ENCODE measurements at places on chromosomes 3 and 15. TPM values are rescaled to one million over a fixed set of nuclear protein-coding genes. Genes with fewer than 3 reads are reported as not detected.

DNA sequence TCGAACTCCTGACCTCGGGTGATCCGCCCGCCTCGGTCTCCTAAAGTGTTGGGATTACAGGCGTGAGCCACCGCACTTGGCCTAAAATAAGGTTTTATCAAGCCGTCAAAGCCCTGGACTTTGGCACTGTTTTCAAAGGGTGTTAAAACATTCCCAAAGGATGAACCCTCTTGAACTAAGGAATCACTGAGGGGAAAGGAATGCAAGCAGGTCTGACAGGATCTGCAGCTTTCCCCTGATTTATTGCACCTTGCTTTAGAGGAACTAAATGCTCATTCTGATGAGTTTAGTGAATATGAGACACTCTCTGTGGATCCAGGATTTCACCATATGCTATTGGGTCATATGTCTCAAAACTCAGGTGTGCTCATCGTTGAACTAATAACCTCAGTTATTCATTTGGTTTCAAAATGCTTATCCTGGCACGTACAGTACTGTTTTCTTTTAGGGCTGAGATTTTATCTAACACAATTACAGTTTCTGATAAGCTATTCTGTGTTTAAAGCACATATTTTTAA is 63.0 kb upstream of the TSC22D2 start:
- no peaks in the 10 kb centered on the region for H3K36me3 ChIP-seq
- peaks cover 45% of the 10 kb centered on the region for H3K4me1 ChIP-seq
- no peak for DNase-seq
- no peaks in the 10 kb centered on the region for H3K27me3 ChIP-seq

The NMB gene
- 8.5 TPM for total RNA-seq

The SLC9C1 gene
- not detected for total RNA-seq

The GNAT1 gene
- total RNA-seq, result not detected

GRCh38 chr3:45984331-45985312 is 11.0 kb downstream of the FYCO1 start:
- H3K36me3 ChIP-seq, result peaks cover 16% of the 10 kb centered on the region
- no peak overlapping the region for H3K4me3 ChIP-seq
- H3K27me3 ChIP-seq, result no peaks in the 10 kb centered on the region
- peak; percentile 38 for DNase-seq
- H3K27ac ChIP-seq, result peak overlapping the region; percentile 90
- peaks cover 69% of the 10 kb centered on the region for H3K4me1 ChIP-seq

The DCBLD2 gene
- 278 TPM for total RNA-seq

The WDR93 gene
- total RNA-seq, result 0.36 TPM

DNA sequence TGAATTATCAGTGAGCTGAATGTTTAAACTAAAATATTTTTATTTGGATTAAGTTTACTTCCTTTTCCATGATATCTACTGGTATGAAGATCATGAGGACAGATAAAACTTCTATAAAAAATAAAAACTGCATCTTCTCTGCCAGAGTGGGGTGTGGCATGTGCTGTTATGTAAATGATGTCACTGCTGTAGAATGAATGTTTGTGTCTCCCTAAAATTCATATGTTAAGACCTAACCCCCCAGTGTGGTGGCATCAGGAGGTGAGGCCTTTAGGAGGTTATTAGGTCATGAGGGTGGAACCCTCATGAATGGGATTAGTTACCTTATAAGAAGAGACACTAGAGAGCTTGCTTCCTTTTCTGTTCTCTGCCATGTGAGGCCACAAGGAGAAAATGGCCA is 178.7 kb upstream of the DPH6 start:
- DNase-seq, result no peak
- no peaks in the 10 kb centered on the region for H3K36me3 ChIP-seq
- no peak overlapping the region for H3K27ac ChIP-seq
- no peaks in the 10 kb centered on the region for H3K27me3 ChIP-seq

DNA sequence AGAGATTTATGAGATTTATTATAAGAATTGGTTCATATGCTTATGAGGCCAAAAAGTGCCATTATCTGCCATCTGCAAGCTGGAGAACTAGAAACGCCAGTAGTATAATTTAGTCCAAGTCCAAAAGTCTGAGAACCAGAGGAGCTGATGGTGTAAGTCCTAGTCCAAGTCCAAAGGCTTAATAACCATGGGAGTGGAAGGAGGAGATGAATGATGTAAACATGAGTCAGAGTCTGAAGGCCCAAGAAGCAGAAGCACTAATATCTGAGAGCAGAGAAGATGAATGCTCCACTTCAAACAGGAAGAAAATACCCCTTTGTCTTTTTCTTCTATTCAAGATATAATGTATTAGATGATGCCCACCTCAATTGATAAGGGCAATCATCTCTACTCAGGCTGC is 185.7 kb downstream of the CGGBP1 start:
- no peaks in the 10 kb centered on the region for H3K4me1 ChIP-seq
- no peak overlapping the region for H3K27ac ChIP-seq
- peak; percentile 37 for DNase-seq

The CEMIP gene
- 687 TPM for total RNA-seq

The BTBD1 gene
- total RNA-seq, result 99.6 TPM

GRCh38 chr3:43411429-43411828 is 125.1 kb downstream of the SNRK start:
- H3K4me3 ChIP-seq, result no peak overlapping the region
- no peaks in the 10 kb centered on the region for H3K36me3 ChIP-seq
- H3K27me3 ChIP-seq, result no peaks in the 10 kb centered on the region
- DNase-seq, result no peak

GRCh38 chr15:66067687-66068086 is 185.9 kb downstream of the MEGF11 start:
- no peak overlapping the region for H3K27ac ChIP-seq
- peaks cover 10% of the 10 kb centered on the region for H3K27me3 ChIP-seq
- H3K4me1 ChIP-seq, result no peaks in the 10 kb centered on the region
- DNase-seq, result no peak
- no peak overlapping the region for H3K4me3 ChIP-seq

GRCh38 chr3:32751377-32751776 is 66.4 kb downstream of the CNOT10 start:
- no peak overlapping the region for H3K27ac ChIP-seq
- no peaks in the 10 kb centered on the region for H3K36me3 ChIP-seq
- H3K4me1 ChIP-seq, result no peaks in the 10 kb centered on the region

Measured in osteoblast (primary cell).